ENCODE measurements at places on chromosomes 1 and 21.

DNA sequence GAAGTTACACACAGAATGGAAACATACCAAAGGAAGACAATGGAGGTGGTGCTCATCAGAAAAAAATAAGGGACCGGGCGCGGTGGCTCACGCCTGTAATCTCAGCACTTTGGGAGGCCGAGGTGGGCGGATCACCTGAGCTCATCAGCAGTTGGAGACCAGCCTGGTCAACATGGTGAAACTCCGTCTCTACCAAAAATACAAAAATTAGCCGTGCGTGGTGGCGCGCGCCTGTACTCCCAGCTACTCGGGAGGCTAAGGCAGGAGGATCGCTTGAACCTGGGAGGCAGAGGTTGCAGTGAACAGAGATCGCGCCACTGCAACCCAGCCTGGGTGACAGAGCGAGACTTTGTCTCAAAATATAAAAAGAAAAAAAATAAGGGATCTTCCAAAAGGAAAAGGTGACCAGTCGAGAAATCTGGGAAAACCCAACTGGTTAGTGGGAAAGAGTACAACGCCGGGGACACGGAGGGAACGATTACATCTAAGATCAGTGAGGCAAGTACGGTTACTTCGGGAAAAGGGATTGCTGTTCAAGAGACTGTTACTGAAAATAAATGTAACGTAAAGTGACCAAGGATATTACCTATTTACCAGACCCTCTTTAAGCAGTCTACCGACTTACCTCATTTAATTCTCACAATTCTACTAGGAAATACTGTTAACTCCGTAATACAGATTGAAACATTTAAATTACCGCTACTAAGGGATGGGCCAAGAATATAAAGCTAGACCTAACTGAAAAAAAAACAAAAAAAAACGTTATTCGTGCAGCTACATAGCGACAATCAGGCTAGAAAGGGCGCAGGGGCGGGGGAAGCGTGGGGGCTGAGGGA lies 822 bp downstream of the CCT3 start:
- DNase-seq = no peak

DNA sequence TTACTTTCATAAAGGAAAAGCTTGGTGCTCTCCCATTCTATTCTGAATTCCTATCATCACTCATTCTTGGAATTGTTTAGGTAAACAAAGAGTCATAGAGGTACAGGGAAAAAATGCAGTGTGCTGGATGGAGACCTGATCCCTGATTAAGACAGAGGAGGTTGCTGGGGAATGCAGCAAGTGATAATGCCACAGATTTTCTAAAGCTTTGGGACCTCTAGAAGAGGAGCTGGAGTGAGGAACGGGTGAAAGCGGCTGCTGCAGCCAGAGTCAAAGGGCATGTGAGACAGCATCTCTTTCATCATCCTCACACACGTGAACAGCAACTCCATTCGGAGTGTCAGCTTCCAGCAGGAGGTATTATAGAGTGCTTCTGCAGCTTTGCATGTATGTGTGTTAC lies 54.9 kb upstream of the DIPK1A start:
- no peak for DNase-seq

DNA sequence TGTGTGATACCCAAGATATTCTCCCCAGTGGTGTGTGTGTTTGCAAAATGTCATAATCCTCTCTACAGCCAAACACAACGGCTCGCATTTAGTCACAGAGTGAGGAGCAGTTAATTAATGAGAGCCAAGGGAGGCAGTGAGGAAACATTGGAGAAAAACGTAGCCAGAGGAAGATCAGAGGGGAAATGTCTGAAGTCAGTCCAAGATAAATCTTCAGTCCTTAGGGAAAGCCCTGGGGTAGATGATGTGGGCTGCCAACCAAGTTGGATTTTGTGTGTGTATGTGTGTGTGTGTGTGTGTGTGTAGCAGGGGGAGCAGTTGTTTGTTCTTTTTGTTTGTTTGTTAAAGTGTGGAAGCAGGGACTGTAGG lies 201.0 kb upstream of the PTBP2 start:
- DNase-seq = no peak

DNA sequence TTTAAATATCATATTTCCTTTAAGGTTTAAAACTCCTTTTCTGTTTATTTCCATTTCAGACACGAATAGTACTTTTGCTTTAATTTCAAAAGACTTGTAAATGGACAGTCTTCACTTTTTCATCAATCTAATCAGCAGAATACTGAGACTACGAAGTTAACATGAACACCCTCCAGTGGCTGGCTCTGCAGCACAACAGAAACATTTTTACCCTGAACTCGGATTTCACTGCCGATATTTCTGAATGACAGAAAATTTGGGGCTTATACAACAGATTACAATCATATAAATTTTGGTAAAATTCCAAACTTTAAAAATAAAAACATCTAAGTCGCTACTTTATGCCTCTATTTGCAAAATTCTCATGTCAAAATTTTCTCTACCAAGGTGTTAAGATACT lies 86.2 kb downstream of the AKT3 start:
- DNase-seq = no peak

DNA sequence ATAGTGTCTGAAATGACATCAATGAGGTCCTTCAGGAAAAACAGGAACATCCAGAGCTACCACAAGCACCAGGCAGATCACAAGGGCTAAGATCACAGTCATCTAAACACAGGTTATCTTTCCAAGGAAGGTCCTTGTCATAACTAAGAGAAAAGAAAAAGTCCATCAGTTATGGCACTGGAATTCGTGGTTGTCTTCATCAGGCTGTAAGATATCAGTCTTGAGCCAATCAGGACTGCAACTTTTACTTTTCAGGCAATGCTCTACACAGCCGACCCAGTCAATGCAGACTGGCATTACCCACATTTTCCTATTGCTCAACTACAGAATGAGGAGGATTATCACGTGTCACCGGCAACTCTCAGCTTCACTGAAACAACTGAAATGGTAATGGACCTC lies 26.4 kb downstream of the SORT1 start:
- no peak for DNase-seq

DNA sequence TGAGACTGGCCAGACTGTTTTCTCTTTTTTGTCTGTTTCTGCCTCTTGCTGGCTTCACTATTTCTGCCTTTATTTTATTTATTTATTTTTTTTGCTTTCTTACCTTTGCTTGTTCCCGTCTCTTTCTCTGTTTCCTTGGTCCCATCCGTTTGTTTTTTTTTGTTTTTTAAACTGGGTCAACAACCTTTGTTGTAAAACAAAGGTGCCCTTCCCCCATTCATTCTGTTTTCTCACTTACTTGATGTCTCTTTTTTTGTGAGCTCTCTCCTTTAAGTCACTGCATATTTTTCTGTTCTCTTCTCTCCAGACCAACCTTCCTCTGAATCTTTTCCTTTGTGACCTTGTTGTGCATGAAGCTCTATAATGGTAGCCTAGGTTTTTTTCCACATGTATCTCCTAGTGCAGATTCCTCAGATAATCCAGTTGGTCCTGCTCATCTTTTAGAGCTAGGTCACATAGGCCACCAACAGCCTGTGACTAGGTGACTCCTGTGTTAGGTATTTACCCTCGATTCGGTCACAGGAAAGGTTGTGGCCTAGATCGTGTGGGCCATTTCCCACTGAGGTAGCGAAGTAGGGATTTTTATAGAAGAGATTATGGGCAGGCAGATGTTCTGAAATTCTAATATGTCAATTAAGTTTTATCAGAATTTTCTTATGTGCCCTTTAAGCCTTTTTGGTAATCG lies 15.9 kb downstream of the GNAI3 start:
- no peak for DNase-seq

- DNase-seq = no peak
These were observed 43.0 kb downstream of the PLA2G4A start for GRCh38 chr1:186871784-186872183.

GRCh38 chr1:26285366-26286063 lies 5.6 kb downstream of the SH3BGRL3 start:
- DNase-seq = peak; percentile 53

DNA sequence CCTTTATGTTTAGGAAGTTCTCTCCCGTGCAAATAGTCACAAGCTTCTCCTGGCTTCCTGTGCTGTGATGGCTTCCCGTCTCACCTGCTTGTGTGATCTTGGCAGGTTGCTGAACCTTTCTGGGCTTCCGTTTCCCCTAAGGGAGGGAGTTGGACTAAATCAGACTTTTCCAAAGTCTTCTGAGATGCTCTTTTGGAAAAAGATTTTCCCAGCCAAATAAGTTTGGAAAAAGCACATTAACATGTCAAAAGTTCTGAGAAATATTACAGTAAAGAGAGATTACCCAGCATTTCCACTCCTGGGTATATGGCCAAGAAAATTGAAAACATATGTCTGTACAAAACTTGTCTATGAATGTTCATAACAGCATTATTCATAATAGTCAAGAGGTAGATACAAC lies 36.0 kb upstream of the TENT5C start:
- no peak for DNase-seq

DNA sequence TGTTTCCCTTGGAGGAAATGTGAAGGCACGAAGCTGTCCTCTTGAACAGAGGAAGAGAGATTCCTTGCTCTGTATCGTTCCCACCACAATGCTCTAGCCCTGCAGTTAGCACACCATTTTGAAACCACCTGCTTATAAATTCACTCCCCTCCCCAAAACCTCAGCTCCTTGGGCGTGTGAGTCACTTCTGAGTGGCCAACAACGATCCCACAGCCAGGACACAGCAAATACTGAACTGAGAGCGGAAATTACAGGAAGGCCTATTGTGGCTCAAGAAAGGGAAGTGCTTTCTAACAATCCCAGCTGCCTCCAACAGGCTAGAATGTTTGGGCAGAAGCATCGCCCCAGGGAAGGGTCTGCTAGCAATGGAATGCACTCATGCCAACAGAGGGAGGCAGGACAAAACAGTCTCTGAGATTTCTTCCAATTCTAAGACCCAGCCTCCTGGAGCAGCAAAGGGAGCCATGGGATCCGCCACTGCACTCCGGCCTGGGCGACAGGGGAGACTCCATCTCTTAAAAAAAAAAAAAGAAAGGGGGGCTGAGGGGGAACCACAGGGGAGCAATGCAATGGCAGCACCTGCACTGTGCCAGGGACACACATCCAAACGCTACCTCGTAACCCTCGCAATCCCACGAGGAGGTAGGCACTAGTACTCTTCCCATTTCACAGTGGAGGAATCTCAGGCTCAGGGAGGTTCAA lies 1.9 kb downstream of the TMEM53 start:
- DNase-seq = no peak

- DNase-seq = peak; percentile 74
These were observed at the start of gene PDXK for GRCh38 chr21:43718872-43719747. TSS of gene PDXK (plus strand) at chr21:43719129. CDS start at chr21:43719295, 166 bp downstream.

DNA sequence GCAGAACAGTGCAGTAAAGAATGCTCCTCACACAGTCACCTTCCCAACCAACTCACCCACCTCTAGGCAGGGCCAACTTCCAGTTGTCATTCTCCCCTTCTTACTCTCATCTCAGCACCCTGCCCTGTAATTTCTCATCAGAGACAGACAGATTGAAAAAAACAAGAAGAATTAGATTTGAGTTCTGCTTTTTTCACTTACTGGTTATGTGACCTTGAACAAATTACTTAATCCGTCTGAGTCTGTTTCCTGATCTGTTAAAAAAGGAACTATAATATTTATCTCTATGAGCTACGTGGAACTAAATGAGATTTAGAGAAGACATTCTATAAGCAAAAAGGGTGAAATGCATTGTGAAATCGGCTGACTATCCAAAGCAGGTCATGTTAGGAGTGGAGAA lies 330.3 kb downstream of the ZNF326 start:
- DNase-seq = no peak

- DNase-seq = no peak
These were observed 40.6 kb upstream of the ZBTB40 start for GRCh38 chr1:22410928-22411495.

- no peak for DNase-seq
These were observed 4.1 kb downstream of the EFHD2 start for GRCh38 chr1:15413563-15414444.

DNA sequence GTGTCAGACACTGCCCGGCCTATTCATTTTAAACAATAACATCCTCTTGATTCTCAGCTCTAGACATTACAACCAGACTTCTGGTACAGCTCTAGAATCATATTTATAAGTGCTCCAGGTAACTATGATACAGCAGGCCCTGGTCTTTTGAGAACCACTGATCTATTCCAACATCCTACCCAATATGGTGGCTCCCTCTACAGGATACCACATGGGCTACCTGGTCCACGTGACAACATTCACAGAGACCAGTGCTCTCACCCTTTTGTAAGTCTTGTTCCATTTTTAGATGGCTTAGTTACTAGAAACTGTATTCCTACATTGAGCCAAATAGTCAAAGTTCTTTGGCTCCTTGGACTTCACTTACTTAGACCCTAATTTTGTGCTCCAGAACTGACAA lies 102.9 kb downstream of the PTPN14 start:
- no peak for DNase-seq

- no peak for DNase-seq
These were observed 7.0 kb downstream of the UBE2Q1 start for GRCh38 chr1:154551474-154551873.

- no peak for DNase-seq
These were observed 25.1 kb downstream of the ZBTB17 start for GRCh38 chr1:15950763-15951295.

- DNase-seq = no peak
These were observed 177.8 kb downstream of the GIPC2 start for GRCh38 chr1:78223417-78224215.

- DNase-seq = no peak
These were observed 88.8 kb upstream of the PDE4B start for GRCh38 chr1:65703853-65704252.

GRCh38 chr1:245041058-245041698 lies 113.6 kb upstream of the KIF26B start:
- DNase-seq = no peak

GRCh38 chr1:45306319-45306718 lies 20.4 kb upstream of the HPDL start:
- DNase-seq = no peak

- no peak for DNase-seq
These were observed 83.5 kb downstream of the UCK2 start for GRCh38 chr1:165910764-165911421.

GRCh38 chr1:228803421-228803820 lies 68.1 kb downstream of the RHOU start:
- DNase-seq = no peak

- DNase-seq = no peak
These were observed 411.7 kb downstream of the PTPRU start for GRCh38 chr1:29648026-29648425.

DNA sequence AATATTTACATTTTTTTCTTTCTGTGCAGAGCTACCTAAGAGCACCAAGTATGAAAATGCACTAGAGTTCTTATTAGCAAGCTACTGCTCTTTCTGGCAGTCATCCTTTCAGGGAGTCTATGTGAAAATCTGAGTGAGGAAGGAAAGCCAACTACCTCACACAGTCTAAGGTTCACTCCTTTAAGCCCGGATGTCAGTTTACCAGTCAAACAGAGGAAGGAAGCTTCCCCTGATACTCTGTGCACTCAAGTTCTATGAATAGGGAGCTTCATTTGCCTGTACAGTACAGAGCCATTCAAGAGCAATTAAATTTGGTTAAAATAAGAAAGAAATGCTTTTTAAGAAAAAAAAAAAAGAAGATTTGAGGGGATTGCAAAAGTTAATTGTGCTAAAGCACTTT lies 6.9 kb downstream of the COL11A1 start:
- no peak for DNase-seq

DNA sequence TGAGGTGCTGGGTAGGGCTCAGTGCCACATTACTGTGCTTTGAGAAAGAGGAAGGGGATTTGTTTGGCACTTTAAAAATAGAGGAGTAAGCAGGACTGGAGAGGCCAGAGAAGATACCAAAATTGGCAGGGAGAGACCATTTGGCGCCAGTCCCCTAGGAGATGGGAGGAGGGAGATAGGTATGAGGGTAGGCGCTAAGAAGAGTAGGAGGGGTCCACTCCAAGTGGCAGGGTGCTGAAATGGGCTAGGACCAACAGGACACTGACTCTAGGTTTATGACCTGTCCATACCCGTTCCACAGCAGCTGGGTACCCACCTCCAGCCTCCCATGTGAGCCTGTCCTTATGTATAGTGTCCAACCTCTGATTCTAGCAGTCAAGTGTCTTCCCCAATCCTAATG lies 1.0 kb upstream of the CRTC2 start:
- no peak for DNase-seq

All from DND-41 (cell line).